ENCODE measurements at places on chromosomes 4 and X.
A peak's percentile ranks its signal among the peaks of the same experiment; 100 is the strongest.

DNA sequence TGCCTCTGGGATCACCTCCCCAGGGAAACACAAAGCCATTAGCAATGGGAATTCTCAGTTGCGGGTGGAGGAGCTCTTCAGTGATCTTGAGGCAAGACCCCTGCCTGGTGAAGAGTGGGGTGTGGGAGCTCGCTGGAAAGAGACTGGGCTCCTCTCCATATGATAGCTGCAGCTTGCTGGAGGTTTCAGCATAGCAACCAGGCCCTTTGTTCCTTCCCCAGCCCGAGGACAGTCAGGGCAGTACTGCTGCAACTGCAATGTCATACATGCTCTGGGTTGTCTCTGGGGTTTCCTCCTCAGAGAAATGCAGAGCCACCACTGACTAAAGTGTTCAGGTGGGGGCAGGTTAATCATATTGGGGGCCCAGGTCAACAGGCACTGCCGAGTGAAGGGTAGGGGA is 81.3 kb downstream of the ARHGAP24 start:
- no peak for DNase-seq

DNA sequence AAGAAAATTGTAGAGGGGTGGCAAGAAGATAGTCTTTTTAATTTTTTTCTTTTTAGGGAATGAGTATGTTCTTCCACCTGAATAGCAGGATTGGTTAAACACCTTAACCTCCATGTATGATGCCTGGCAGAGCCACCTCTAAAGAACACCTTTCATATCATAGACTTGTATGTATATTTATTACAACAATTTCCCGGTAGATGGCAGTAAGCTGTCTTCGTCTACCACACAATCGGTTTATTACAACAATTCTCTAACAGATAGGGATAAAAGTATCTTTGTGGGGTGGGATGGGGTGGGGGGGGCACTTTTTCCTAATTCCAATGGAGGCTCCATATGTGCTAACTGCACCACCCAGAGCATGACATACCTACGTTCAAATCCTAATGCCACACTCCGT is 255.5 kb downstream of the LDB2 start:
- no peak for DNase-seq

GRCh38 chrX:55783723-55784122 is 66.2 kb downstream of the RRAGB start:
- peak; percentile 7 for DNase-seq

- no peak for DNase-seq
These were observed 98.2 kb downstream of the SLC39A8 start for GRCh38 chr4:102247041-102247440.

DNA sequence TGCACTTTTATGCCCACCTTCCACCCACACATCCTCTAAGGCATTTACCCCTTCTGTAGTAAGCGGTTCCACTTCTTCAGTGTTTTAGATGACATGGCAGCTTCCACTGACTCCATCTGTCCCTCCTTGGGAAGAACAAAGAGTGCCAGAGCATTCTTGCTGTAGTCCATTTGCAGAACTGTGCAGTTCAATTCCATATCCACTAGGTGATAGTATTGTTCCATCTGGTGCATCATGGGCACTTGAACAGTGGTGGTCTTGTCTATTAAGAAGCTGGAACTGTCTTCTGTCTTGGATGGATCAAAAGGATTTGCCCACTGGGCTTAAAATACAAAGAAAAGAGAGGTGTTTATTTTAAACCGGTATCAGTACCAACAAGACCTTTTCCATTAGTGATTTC is 3.5 kb downstream of the SERPINA7 start:
- no peak for DNase-seq

DNA sequence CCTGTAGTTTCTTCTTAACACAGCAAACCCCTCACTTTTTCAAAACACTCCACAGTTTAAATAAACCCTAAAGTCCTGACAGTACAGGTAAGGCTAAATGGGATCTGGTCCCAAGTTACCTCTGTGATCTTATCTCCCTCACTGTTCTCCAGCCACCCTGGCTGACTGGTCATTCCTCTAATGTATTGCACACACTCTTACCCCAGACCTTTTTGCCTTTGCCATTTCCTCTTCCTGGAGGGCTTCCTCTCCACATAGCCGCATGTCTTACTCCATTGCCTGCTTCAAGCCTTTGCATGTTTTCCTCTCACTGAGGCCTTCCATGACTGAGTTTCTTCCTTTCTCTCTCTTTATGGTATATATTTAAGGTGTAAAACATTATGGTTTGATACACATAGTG is 19.5 kb upstream of the ANXA3 start:
- DNase-seq: no peak

DNA sequence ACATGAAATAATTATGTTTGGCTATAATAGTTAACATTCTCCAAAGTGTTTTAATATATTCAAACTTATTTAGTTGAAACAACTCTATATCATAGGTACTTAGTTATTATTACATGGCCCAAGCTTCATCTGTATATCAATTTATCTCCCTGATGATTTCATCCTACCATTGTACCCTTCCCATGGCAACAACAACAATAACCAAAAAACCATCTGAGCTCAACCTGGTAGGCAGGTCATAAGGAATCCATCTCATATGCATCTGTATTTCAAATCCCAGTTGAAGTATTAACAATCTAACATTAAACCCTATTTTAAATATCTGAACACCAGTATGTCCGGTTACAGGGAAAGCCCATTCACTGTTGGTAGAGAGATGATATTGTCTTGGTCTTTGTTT is 33.1 kb upstream of the SLC7A11 start:
- no peak for DNase-seq

- no peak for DNase-seq
These were observed 57.6 kb downstream of the CCDC160 start for GRCh38 chrX:134294548-134294947.

DNA sequence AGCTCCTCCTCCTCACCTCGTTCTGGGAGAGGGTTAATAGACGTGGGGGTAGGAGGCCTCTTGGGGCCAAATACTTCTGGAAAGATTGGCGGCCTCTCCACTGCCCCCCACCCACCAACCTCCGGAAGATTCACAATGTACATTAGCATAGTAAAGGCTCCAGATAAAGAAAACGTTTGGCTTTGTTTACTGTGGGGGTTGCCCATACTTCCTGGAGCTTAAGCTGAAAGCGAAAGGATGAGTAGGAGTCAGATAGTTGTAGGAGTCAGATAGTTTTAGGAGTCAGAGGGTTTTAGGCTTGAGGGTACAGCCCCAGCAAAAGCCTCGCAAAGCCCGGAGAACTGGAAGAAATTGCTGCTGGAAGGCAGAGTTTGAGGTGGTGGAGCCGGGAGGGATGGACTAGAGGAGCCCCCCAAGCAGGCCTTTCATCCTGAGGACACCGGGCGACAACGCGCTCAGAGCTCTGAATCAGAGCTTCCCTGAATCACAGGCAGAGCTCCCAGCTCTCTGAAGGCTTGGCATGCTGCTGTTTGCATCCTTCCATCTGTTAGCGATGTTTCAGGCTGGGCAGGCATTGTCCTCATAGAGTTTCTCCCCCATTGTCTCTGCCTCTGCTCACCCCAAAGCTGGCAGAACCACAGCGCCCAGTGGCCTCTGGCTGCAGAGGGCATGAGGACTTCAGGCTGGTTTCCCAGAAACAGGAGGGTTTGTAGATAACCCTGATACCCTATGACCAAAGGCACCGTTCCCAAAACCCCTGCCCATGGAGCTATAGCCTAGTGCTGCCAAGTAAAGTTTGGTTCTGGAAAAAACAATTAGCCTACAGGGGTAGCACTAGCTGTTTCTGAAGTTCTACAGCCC is 280.7 kb downstream of the BCOR start:
- peak; percentile 50 for DNase-seq

GRCh38 chr4:70364002-70364401 is 3.4 kb downstream of the SMR3A start:
- no peak for DNase-seq

GRCh38 chrX:17735406-17735805 is 1.9 kb upstream of the SCML1 start:
- no peak for DNase-seq

- DNase-seq: peak; percentile 71
These were observed 92.2 kb downstream of the DCHS2 start for GRCh38 chr4:154399259-154399974.

- no peak for DNase-seq
These were observed 22.1 kb downstream of the NUDT6 start for GRCh38 chr4:122900314-122900713.

DNA sequence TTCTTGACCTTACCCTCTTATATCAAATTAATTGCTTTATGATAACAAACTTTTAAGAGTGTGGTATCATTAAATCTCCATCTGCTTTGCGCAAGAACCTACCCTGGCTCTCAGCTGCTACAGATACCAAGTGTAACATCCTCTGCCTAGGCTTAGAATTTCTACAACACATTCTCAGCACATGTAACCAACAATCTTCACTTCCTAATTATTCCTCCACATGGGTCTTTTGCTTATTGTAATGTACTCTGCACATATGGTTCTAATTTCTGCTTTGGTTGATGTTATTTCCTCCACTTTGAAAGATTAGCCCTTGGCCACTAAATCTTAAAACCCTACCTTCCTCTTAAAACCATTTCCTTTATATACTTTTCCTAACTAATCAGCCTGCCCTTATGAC is 242.4 kb downstream of the ARHGAP24 start:
- DNase-seq: peak; percentile 36

DNA sequence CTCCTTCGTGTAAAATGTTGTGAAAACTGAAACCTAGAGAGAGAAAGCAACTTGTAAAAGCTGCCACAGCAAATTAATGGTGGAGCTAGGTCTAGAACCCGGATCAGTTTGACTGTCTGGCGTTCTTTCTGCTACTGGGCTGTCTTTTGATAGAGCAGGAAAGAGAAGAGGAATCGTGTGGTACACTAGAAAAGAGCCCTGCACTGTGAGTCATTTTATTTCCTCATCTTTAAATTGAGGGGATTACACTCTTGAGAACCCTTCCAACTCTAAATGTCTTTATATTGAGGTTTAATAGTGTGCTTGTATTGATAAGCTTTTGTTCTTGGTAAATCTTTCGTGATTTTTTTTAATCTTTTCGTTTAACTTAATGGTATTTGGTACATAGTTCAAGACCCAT is 4.3 kb downstream of the WDR44 start:
- DNase-seq: no peak

GRCh38 chrX:156008915-156009314 is 11.4 kb downstream of the IL9R start:
- DNase-seq: no peak

- no peak for DNase-seq
These were observed 17.8 kb downstream of the ZNF81 start for GRCh38 chrX:47854474-47854873.

DNA sequence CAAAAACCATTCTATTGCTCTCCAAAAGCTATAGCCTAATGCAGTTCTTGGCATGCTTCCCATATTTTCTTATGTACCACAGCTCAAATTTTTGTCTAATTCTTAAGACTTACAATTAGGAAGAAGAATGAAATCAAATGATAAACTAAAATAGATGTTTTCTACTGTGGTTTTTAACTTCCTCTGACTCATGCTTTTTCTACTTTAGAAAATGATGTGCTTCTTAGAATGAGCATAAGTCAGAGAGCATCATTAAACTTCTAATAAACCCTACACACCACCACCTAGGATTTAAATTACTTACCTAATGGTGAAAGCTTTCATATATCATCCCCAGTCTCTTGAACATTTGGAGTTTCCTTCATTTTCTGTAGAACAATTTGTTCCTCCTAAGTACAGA is 217.0 kb upstream of the NDST3 start:
- no peak for DNase-seq

GRCh38 chr4:35965300-35965699 is 279.0 kb downstream of the ARAP2 start:
- DNase-seq: no peak

GRCh38 chr4:46870411-46870810 is 38.6 kb downstream of the COX7B2 start:
- DNase-seq: no peak

- DNase-seq: no peak
These were observed 32.7 kb downstream of the ELF2 start for GRCh38 chr4:139144161-139144859.

DNA sequence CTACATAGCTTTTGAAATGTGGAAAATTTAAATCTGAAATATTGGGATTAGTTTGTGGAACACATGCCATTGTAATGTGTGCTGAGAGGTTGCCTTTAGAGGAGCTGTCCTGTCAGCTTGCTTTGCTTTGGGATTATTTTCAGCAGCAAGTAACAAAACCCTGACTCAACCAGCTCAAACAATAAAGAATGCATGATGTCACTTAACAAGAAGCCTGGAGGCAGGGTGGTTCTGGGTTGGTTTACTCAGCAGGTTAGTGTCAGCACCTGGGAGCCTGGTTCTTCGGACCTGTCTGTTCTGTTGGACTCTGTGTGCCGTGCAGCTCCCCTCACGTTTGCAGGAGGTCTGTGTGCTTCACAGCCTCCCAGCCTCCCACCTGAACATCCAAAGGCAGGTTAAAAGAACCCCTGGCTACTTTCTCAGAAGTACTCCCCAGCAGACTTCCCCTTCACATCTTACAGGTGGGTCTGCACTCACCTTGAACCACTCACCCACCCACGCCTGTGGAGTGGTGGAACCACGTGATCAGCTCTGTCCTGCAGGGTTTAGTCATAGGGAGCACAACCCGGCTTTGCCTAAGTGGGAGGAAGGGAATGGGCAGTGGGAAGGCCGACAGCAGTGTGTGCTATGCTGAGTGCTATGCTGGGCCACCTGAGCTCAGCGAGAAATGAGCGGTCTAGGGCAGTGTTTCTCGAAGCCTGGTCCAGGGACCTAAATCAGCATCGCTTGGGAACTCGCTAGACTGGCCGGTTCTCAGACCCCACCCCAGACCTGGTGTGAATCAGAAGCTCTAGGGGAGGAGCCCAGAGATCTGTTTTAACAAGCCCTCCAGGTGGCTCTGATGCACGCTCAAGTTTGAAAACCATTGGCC is 20.4 kb downstream of the TMEM131L start:
- peak; percentile 86 for DNase-seq

- no peak for DNase-seq
These were observed 2529.3 kb downstream of the ARAP2 start for GRCh38 chr4:33714971-33715370.

GRCh38 chr4:133638751-133639150 is 489.7 kb downstream of the PCDH10 start:
- no peak for DNase-seq

DNA sequence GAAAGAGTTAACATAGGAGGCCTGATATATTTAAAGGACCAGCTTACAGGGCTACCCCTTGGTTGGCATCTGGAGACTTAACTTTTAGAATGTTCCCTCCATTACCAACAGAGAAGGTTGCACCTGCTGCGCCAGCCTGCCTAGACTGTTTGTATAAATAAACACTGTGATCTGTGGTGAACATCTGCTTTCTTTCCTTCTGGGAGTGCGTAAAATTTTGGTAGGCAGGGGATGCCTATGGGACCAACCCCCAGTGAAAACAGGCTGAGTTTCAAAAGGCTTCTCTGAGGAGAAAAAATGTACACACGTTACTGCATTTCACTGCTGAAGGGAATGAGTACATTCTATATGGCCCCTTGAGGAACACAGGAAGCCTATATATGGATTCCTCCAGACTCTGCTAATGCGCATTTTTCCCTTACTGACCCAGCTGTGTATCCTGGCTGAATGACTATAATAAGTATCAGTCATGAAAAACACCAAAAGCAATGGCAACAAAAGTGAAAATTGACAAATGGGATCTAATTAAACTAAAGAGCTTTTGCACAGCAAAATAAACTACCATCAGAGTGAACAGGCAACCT is 13.8 kb downstream of the CENPC start:
- DNase-seq: no peak
